ENCODE measurements at places on chromosomes 4 and X. TPM values are rescaled to one million over a fixed set of nuclear protein-coding genes. Genes with fewer than 3 reads are reported as not detected.

The DRD5 gene
- total RNA-seq, result not detected

The OPRPN gene
- not detected for total RNA-seq

The CHRDL1 gene
- not detected for total RNA-seq

The LRP2BP gene
- total RNA-seq, result 0.55 TPM

All from activated T-helper 2 cell treated with anti-CD3 and anti-CD28 coated beads, Interferon-gamma antibody, Interleukin-2, Interleukin-4, amounts not matched to agents 10 μg/mL and 5 μg/mL and 100 μg/mL, durations not matched to agents 14 hours and 24 hours and 36 hours (primary cell).